ENCODE measurements at places on chromosomes 1 and 21.

- no peak for DNase-seq
Measured at GRCh38 chr1:185539277-185539943, 194.8 kb upstream of the HMCN1 start.

- DNase-seq, result no peak
Measured at GRCh38 chr1:191629836-191630235, 528.4 kb upstream of the RGS18 start.

DNA sequence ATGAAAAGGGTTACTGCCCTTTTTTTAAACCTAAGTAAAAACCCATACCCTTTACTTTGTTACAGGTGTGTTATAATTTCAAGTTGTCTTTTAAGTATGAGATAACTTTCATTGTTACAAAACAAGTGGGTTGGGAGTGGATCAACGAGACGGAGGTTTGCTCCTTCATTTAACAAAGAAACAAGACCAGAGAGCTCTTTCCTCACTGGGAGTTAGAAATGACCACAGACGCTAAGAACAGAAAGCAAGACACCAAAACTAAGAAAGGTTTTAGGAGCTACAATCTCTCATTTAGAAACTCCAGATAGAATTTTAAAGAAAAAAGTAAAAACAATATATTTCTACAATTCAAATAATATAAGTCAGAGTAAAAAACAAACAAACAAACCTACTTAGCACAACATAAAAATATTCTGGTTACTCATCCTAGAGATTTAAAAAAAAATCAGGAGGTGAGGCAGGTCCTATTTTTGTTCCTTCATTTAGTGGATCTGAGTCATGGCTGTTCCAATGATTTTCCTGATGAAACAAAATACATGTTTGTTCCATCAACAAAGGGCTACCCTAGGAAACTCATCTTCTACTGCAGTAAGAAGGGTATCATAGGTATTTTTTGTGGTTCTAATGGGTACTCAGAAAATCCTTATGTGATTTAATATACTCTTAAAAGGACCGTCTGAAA, 33.0 kb downstream of the APP start:
- DNase-seq, result no peak

GRCh38 chr1:183323849-183324683, 94.1 kb downstream of the NMNAT2 start:
- no peak for DNase-seq

- DNase-seq, result no peak
Measured at GRCh38 chr1:84078842-84079202, 65.2 kb upstream of the PRKACB start.

- no peak for DNase-seq
Measured at GRCh38 chr1:153745417-153745816, 17.6 kb downstream of the INTS3 start.

GRCh38 chr21:26529526-26529925, 43.6 kb downstream of the CYYR1 start:
- DNase-seq, result no peak

GRCh38 chr1:170241266-170241851, 95.6 kb downstream of the NTMT2 start:
- no peak for DNase-seq

DNA sequence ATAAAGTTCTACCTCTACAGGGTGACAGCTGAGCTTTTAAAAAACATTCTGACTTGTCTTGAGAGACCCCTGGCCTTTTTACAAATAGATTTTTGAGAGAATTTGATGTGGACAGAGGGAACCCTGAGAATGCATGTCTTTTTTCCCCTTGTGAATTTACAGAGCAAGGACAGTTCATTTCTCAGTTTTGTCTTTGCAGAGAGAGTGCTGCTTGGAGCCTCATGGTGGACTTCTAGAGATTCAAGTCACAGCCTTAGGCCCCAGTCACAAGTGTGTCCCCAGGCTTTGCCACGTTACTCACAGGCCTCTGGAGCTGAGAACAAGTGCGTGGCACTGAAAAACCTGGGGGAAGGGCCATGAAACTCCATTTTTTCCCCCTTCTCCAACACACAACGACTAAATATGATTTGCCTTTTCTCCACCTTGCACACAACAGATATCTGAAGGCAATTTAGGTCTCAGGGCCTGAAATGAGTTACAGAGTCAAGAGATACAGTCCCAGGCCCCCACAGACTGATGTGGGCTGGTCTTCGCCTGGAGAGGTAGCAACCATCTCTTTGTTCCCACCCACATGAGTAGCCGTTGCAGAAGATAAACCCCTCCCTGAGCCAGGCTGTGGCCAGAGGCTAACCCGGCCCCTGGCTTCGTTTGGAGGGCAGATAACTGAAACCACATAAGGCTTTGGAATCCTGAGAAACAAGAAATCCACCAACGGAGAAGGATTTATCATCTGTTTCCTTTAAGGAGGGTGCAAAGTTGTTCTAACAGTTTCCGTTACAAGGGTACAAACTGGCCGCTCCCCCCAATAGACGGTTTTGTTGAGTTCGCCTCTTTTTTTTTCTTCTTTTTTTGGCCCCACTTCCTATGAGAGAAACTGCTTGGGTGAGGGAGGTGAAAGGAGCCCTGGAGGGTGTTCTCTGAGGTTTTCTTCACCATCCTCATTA, 1.0 kb upstream of the PIGV start:
- DNase-seq, result peak; percentile 32

- no peak for DNase-seq
Measured at GRCh38 chr1:204623365-204623893, 62.1 kb downstream of the LRRN2 start.

DNA sequence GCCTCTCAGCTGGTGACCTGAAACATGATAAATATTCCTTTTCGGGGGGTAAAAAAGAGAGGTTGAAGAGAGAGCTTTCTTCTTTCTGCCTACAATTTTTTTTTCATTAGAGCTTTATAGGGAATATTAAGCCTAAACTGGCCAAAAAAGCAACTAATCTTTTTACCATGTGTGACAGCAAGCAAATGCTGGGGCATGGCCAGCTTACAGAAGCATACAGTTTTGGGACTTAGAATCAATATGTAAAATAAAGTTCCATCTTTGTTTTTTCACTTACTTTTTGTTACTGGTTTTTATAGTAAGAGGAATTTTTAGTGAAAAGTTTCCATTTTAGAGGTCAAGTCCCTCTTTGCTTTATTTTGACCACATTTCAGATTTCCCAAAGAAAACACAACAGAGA, 301.2 kb upstream of the DEPDC1 start:
- no peak for DNase-seq

GRCh38 chr1:184160236-184160635, 108.7 kb downstream of the TSEN15 start:
- peak; percentile 12 for DNase-seq
